ENCODE measurements at places on chromosomes 12 and 14. TPM values are rescaled to one million over a fixed set of nuclear protein-coding genes. Genes with fewer than 3 reads are reported as not detected.

GRCh38 chr14:61284001-61284400, 2.9 kb upstream of the TMEM30B start:
- H3K27ac ChIP-seq = peak overlapping the region; percentile 13
- peak; percentile 30 for DNase-seq
- peaks cover 59% of the 10 kb centered on the region for H3K4me1 ChIP-seq
- H3K36me3 ChIP-seq = no peaks in the 10 kb centered on the region

- peaks cover 34% of the 10 kb centered on the region for H3K36me3 ChIP-seq
- H3K27me3 ChIP-seq = no peaks in the 10 kb centered on the region
- peaks cover 32% of the 10 kb centered on the region for H3K4me1 ChIP-seq
- H3K4me3 ChIP-seq = no peak overlapping the region
- no peak for DNase-seq
- H3K27ac ChIP-seq = no peak overlapping the region
These were observed 6.4 kb downstream of the AP5M1 start for GRCh38 chr14:57275023-57275664.

GRCh38 chr12:44002607-44003006, 166.7 kb downstream of the TMEM117 start:
- no peaks in the 10 kb centered on the region for H3K36me3 ChIP-seq
- H3K27me3 ChIP-seq = no peaks in the 10 kb centered on the region
- no peaks in the 10 kb centered on the region for H3K4me1 ChIP-seq
- no peak overlapping the region for H3K4me3 ChIP-seq

DNA sequence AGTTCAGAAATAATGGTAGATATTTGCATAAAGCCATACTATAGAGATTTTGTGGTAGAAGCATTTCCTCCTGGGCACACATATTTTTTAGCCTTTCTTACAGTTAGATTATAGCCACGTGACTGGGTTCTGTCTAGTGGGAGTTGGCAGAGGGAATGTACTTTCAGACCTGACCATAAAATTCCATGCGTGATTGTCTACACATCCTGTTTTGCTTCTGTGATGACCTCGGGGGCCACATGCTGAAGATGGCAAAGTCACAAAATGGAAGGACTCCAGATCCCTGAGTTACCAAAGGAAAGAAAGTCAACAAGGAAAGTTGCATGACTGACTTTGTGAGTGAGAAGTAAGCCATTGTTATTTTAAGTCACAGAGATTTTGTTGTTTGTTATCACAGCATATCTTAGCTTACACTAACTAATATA, 14.6 kb upstream of the MIA2 start:
- no peak for DNase-seq
- H3K27me3 ChIP-seq = no peaks in the 10 kb centered on the region
- no peak overlapping the region for H3K4me3 ChIP-seq
- no peaks in the 10 kb centered on the region for H3K36me3 ChIP-seq
- peaks cover 22% of the 10 kb centered on the region for H3K4me1 ChIP-seq
- H3K27ac ChIP-seq = no peak overlapping the region

GRCh38 chr14:68475802-68476201, 317.1 kb downstream of the ZFP36L1 start:
- no peaks in the 10 kb centered on the region for H3K27me3 ChIP-seq
- H3K4me1 ChIP-seq = no peaks in the 10 kb centered on the region
- no peaks in the 10 kb centered on the region for H3K36me3 ChIP-seq

- DNase-seq = no peak
- no peak overlapping the region for H3K4me3 ChIP-seq
- H3K27ac ChIP-seq = no peak overlapping the region
- H3K27me3 ChIP-seq = no peaks in the 10 kb centered on the region
- no peaks in the 10 kb centered on the region for H3K4me1 ChIP-seq
These were observed 121.9 kb downstream of the GARIN6 start for GRCh38 chr12:99769396-99769980.

SERPINA9 gene
- not detected for total RNA-seq

IQSEC3 gene
- 0.10 TPM for total RNA-seq

GPHN gene
- 15.9 TPM for total RNA-seq

ASB2 gene
- total RNA-seq = 99.3 TPM

PTPRQ gene
- not detected for total RNA-seq

CLEC2A gene
- not detected for total RNA-seq

RASSF9 gene
- not detected for total RNA-seq

TSHR gene
- total RNA-seq = 1.6 TPM

Measured in activated CD4-positive, alpha-beta memory T cell treated with anti-CD3 and anti-CD28 coated beads, Interleukin-2, amount 10 ng/mL, durations not matched to agents 7 days and 5 days (primary cell).